Activated CD8-positive, alpha-beta memory T cell treated with anti-CD3 and anti-CD28 coated beads for 36 hours (primary cell): ENCODE measurements at places on chromosomes 1 and 21. TPM values are rescaled to one million over a fixed set of nuclear protein-coding genes. Genes with fewer than 3 reads are reported as not detected.

Gene RXFP4
- not detected for total RNA-seq

Gene BCL2L15
- total RNA-seq, result 0.82 TPM

Gene PGLYRP3
- total RNA-seq, result not detected

Gene GBP7
- total RNA-seq, result 0.08 TPM

Gene BMP8B
- total RNA-seq, result 0.91 TPM

Gene IL19
- total RNA-seq, result not detected

Gene HES4
- 0.27 TPM for total RNA-seq

Gene ACKR1
- total RNA-seq, result not detected

Gene PPFIA4
- total RNA-seq, result 14.7 TPM

Gene SYT6
- total RNA-seq, result not detected

Gene CNST
- 26.6 TPM for total RNA-seq

Gene SLC30A7
- 52.1 TPM for total RNA-seq

Gene FH
- 98.2 TPM for total RNA-seq

Gene CBR3
- total RNA-seq, result 7.1 TPM

Gene NTMT2
- not detected for total RNA-seq

Gene APP
- 24.5 TPM for total RNA-seq

Gene CRYZ
- total RNA-seq, result 14.0 TPM

Gene ITLN1
- not detected for total RNA-seq

Gene GNAT2
- total RNA-seq, result 1.4 TPM

Gene MTARC2
- total RNA-seq, result not detected

Gene CNKSR1
- total RNA-seq, result 0.84 TPM

Gene PTGFRN
- 7.6 TPM for total RNA-seq

Gene UBL4B
- not detected for total RNA-seq

Gene ADAMTS1
- total RNA-seq, result not detected

Gene CENPL
- total RNA-seq, result 28.5 TPM

Gene LCK
- total RNA-seq, result 279 TPM

Gene AVPR1B
- total RNA-seq, result not detected

Gene MROH9
- not detected for total RNA-seq

Gene CRNN
- not detected for total RNA-seq

Gene KRTAP19-8
- total RNA-seq, result not detected

Gene IFI44
- total RNA-seq, result 5.2 TPM

Gene C4BPA
- not detected for total RNA-seq

Gene GLRX2
- 51.9 TPM for total RNA-seq

Gene KCNQ4
- 0.25 TPM for total RNA-seq

Gene C1orf115
- total RNA-seq, result 0.13 TPM

Gene PRDX6
- total RNA-seq, result 148 TPM

Gene CD48
- total RNA-seq, result 307 TPM

Gene IL20
- not detected for total RNA-seq

Gene TPR
- 114 TPM for total RNA-seq

Gene BRDT
- total RNA-seq, result not detected

Gene FCGR3B
- total RNA-seq, result not detected

Gene SLC35F3
- 8.3 TPM for total RNA-seq

Gene NBPF6
- total RNA-seq, result not detected

Gene CNIH4
- total RNA-seq, result 64.5 TPM

Gene FMO3
- not detected for total RNA-seq

Gene BLACAT1
- total RNA-seq, result 0.06 TPM

Gene TMEM82
- not detected for total RNA-seq

Gene CFHR2
- not detected for total RNA-seq

Gene CACYBP
- 363 TPM for total RNA-seq

Gene WNT2B
- not detected for total RNA-seq

Gene A3GALT2
- not detected for total RNA-seq

Gene ACTL8
- not detected for total RNA-seq

Gene KCNJ9
- not detected for total RNA-seq

Gene AMY1A
- total RNA-seq, result not detected

Gene PTPN14
- total RNA-seq, result 0.93 TPM
